GM19239 (cell line): ENCODE measurements at places on chromosomes 5 and 9.
A peak's percentile ranks its signal among the peaks of the same experiment; 100 is the strongest.

DNA sequence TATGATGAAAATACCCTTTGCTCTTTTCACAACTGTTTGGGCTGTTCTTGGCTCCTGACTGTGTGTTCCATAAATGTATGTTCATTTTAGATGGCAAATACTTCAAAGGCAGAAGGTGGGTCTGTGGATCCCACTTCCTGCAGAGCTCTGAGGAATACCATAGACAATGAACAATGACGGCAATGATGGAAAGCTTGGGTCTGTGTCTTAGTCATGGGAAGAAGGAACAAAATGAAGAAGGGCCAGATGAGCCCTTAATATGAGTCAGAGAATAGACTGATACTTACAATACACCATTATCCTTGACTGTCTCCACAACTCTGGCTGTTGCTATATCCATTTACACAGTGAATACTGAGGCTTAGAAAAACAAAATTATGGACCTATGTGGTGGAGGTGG lies 126.0 kb downstream of the SLIT3 start:
- DNase-seq = no peak

DNA sequence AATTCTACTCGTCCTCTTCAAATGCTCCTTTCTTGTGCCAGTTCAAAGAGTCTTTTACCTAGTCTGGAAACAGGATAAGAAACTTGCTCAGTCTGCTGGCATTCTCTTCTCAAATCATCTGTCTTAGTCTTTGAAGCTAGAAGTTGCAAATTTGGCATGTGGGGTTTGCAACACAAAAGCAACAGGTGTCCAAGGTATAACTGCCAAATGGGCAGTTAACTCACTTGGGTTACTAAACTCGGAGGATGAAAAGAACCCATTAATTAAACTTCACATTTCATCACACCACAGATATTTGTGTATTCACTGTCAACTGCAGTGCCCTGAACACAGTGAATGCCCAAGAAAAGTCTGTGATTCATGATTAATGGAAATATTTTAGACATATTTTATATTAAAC lies 108.0 kb upstream of the TARS1 start:
- DNase-seq = no peak

- no peak for DNase-seq
Observed at GRCh38 chr5:119367502-119368237, 11.9 kb downstream of the TNFAIP8 start.

- no peak for DNase-seq
Observed at GRCh38 chr9:71552480-71552879, 215.8 kb downstream of the CEMIP2 start.

GRCh38 chr5:154059583-154059982 lies 20.8 kb downstream of the MFAP3 start:
- no peak for DNase-seq

GRCh38 chr9:129359162-129359811 lies 181.2 kb upstream of the IER5L start:
- no peak for DNase-seq

DNA sequence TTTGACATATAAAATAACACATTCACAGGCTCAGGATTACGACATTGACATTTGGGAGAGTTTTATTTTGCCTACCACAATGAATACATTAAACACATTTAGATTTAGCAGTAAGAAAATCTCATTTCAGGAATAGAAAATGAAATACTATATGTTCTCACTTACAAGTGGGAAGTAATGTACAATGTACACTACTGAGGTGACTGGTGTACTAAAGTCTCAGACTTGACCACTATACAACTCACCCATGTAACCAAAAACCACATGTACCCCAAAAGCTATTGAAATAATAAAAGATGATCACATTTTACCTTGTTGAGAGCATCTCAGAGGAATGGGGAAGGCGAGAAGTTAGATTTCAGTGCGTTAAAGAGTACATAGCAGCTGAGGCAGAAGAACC lies 1202.4 kb upstream of the SEMA6A start:
- no peak for DNase-seq

DNA sequence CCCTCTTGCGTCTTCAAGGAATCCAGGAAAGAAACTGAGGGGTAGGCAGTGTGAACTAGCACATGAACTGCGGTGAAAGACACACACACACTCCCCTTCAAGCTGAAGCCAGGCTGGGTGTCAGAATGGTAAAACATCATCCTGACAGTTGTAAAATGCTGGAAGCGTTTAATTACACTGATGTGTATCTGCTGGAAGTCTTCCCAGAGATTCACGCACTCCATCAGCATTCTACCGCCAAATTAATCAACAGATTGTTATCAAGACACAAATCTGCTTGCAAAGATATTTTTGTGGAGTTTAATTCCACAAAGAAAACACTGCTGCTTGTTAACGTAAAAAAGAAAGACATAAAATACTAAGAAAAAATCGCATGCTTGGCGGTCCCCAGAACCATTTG lies 241.0 kb upstream of the NFIL3 start:
- no peak for DNase-seq

DNA sequence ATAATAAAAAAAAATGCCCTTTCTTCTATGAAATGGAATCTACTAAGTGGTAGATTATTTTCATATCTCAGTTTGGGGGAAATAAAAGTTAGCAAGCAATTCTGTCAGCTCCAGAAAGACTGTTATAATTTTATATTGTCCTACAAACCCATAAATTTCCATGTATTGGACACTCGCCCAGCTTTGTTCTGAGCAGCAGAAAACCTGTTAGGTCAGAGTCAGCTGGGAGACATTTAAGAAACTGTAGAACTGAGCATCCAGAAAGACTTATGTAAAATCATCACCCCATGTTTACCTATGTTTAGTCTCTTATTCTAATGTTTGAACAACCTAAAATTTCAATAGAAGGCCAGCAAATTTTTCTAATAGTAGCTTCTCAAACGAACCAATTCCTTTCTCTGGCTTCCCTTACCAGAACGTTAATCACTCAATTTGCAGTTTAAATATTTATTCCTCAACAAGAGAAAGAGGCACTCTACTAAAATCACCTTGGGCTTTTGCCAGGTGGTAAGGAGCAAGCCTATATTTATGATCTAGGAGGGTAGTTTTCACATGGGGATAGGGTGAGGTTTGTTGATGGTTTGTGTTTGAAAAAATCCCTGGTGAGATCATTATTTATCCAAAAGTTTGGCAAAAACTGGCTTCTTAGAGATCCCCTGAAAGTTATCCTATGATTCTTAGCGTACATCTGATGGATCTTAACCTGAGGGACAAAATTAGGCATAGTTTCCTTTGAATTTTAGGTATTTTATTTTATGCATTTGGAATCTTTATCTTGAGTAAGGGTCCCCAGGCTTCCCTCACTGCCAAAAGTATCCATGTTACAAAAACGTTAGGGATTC lies 34.4 kb downstream of the MACROH2A1 start:
- DNase-seq = no peak

DNA sequence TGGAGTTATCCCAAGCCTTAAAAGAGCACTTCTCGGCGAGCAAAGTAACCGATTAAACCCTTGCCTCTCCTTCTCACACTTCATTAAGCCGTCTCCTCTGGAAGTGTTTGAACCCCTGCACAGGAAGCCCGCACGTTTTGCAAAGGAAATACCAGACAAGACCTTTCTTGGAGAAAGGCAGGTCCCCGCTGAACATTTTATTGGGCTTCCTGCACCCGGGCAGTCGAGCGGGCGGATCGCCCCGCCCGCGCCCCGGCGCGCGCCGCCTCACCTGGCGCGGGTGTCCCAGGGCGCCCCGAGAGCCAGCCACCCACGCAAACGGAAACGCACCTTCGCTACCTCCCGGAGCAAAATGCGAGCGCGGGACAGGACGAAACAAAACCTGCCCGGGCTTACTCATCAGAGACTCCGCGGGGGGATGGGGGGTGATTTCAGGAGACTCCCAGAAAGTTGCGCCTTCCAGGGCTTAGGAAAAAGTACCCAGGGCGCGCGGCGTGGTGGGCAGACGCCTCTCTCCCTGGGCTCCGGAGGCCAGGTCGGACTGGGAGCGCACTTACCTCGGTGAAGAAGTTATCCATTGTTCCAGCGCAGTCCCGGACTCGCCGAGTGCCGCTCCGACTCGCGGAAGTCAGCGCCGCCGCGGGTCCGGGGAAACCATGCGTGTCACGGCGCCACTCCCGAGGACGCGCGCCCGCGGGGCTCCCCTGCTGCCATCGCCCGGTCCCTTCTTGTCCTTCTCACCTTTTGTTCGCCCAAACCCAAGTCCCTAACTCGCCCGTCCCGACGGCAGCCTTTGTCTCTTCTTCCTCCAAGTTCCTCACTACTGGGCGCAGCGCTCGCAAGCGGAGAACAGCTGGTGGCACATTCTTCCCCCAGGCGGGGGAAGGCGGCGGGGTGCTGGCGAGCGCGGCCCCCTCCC lies 598 bp downstream of the MYO10 start:
- peak; percentile 42 for DNase-seq

GRCh38 chr9:36632892-36633291 lies 60.2 kb downstream of the MELK start:
- no peak for DNase-seq

GRCh38 chr9:135533674-135534073 lies 12.3 kb upstream of the OBP2A start:
- DNase-seq = no peak

DNA sequence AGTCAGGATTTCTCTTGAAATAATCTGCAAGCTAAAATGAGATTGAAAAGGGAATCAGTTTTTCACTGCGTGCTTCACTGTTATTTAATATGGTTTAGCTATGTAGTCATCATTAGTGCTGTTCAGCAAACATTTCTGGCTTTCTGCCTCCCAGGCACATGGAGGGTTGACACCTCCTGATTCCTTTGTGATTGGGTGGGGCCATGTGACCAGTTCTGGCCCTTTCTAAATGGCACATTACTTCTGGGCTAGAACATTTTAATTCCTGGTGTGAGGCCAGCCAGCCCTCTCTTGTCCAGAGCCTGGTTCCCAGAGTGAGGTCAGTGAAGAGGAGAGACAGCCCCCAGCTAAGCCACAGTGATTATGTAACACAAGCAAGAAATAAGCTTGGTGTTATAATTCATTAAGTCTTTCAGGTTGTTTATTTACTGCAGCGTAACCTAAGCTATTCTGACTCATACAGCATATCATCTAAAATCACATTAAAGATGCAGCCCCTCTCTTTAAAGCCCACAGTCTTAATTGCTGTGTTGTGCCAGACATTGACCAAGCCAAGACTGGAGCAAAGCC lies 17.4 kb upstream of the ARSI start:
- DNase-seq = no peak

- DNase-seq = no peak
Observed at GRCh38 chr5:98965226-98965625, 36.4 kb upstream of the CHD1 start.

GRCh38 chr5:113450462-113450861 lies 15.7 kb upstream of the TSSK1B start:
- DNase-seq = no peak

DNA sequence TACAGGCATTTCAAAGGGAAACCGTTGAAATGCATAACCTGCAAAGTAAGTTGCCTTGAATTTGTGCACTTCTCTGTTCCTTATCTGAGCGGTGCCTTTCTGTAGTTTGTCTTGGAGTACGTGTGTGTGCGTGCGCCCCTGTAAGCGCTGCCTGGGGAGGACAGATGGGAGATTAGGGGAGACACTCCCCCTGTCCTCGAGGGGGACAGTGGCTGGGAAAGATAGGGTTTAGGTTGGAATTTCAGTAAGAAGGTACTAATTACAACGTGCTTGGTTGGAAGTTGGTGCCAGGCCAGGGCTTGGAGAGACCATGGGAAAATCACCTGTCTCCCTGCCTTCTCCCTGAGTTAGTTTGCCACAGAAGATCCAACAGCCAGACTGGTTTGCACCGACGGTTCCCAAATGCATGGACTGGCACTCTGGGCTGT lies 73.2 kb downstream of the PIK3R1 start:
- no peak for DNase-seq

DNA sequence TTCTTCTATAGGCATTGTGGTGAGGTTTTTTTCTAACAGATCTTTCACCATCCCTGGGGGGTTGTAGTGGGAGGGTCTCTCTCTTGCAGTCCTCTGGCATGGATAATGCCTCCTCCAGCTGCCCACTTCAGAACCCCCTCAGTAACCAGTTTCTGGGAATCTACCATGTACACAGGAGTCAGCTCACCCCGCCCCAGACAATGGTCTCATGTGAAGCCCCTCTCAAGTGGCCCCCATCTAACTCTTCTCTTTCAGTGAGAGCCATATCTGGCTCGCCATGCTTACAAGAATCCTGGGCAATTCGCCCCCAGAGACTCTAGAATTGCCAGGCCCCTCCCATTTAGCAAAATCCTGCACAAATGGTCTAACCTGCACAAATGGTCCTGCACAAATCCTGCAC lies 144.4 kb upstream of the FSTL4 start:
- DNase-seq = no peak

DNA sequence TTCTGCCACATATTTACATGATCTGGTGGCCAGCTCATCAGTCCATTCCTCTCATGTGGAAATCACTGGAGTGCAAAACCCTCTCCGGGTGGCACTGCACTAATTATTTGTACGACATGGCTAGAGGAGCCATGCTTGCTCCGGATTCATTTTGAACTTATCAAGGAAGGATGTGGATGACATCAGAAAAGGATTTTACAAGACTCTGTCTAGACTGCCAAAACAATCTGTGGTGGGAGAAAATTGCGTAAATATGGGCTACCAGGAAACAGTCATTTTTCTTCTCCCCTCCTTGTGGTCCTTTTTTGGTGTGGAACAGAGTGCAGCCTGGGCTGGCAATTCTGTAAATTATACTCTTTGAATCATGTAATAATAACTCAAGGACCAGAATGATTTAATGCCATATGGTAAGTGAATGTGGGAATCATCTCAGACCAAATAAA lies 123.4 kb upstream of the IFNE start:
- no peak for DNase-seq

DNA sequence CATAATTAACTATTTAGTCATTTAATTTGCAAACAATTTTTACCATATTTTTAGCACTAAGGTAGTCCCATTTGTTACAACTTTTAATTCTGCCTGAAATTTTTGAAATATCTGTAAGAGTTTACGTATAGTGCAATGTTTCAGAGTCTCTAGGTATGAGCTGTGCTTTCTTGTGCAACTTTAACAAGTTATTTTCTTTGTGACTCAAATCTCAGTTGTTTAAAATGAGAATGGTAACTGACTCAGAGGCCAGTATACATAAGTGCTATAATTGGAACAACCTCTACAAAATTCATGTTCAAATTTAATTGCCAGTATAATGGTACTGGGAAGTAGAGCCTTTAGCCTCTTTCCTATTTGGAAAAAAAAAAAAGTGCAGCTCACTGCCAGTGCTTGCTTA lies 14.2 kb upstream of the ZNF883 start:
- no peak for DNase-seq

DNA sequence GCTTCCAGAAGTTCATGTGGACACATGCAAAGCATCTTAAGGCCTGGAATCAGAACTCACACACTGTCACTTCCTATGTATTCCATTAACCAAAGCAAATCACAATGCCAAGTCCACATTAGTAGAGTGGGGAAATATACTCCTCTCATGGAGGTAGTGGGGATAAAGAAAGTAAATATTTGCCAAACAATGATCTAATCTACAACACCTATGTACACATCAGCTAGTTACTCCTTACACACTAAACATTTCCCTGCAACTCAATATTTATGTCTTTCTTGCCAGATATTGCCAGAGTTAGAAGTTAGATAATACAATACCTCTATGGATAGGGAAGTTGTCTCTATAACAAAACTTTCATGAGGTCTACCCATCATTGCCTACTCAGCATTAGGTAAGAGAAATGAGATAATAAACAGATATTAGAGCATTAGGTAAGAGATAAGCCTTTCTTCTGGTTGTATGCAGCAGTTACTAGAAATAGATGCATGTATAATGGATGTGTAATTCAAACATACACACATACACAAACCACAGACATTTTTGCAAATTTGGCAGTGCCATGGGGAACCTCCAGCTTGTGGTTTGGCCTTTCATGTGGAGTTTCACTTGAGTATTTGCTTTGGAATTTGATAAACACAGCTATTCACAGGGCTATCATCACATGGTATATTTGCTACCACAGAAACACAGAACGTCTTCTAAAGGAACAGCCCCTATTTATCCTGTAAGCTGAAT lies 196.5 kb downstream of the TLE1 start:
- DNase-seq = no peak
